CD4-positive, alpha-beta T cell treated with Interleukin-21 for 1 hour (primary cell): ENCODE measurements at places on chromosomes 1 and 21.
A peak's percentile ranks its signal among the peaks of the same experiment; 100 is the strongest.

DNA sequence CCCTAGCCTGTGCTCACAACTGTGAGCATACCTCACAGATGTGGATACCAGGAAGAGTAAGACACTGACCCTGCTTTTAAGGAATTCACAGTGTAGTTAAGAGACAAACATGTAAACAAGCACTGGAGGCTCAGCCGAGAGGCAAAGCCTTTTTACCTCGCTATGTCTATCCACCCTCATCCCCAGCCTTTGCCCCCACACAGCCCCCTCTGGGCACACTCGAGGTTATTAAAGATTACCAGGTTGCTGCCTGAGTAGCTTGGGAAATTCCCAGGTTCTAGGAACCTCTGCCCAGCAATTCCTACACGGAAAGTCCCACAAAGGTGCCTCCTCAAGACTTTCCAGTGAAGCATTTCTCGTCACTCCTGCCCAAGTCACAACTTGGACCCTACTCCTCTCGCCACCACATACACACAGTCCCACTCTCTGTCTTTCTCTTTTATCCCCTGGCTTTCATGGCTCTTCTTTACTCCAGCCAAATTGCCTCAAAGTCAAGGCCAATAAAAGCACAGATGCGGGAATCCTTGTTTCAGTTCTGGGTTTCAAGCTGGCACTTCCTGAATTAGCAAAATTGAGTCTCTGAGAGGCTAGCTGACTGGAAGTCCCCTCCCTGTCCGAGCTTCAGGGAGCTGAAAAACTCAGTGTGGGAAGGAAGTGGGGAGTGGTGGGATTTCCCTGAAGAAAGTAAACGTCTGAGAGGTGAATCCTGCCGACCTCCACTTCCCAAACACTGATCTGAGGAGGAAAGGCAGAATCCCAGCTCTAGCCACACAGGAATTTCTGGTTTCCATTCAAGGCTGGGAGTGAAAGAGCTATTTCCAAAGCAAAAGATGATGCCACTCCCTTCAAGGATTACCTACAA, 7.6 kb downstream of the DENND2D start:
- peak; percentile 52 for DNase-seq

DNA sequence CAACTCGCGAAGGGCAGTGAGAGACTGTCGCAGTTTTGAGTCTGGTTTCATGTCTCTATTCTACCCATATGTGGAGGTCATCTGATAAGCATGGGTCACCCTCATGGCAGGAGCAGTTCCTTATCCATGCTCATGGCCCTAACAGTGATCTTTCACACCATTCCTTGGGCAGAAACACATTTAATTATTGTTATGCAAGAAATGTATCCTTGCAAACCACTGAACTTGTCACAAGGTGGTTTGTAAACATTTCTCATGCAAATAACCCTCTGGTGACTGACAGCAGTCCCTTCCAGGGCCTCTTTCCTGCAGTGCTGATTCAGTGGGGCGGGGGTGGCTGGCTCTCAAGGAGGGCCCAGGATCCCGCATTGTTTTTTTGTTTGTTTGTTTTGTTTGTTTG, 421.4 kb upstream of the RUNX1 start:
- no peak for DNase-seq

DNA sequence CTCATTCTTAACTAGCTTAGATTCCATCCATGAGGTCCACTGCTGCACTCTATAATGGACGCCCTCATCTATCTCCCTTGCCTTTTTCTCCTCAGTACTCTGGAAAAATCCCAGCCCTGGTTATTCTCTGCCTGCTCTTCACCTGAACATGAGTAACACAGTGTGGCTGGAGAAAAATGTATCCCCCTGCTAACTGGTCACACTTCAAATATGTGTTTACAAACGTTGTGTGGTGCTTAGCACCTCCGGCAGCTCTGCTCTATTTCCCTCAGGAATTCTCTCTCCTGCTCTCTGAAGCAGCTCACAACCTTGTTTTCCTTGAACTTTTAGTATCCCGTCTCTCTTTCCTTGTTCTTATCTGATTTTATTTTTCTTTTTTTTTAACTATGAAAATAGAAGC, 4.1 kb downstream of the SCCPDH start:
- DNase-seq: no peak

GRCh38 chr1:5393603-5394002, 598.6 kb downstream of the NPHP4 start:
- DNase-seq: no peak

GRCh38 chr1:217881607-217882332, 250.6 kb downstream of the SPATA17 start:
- no peak for DNase-seq

DNA sequence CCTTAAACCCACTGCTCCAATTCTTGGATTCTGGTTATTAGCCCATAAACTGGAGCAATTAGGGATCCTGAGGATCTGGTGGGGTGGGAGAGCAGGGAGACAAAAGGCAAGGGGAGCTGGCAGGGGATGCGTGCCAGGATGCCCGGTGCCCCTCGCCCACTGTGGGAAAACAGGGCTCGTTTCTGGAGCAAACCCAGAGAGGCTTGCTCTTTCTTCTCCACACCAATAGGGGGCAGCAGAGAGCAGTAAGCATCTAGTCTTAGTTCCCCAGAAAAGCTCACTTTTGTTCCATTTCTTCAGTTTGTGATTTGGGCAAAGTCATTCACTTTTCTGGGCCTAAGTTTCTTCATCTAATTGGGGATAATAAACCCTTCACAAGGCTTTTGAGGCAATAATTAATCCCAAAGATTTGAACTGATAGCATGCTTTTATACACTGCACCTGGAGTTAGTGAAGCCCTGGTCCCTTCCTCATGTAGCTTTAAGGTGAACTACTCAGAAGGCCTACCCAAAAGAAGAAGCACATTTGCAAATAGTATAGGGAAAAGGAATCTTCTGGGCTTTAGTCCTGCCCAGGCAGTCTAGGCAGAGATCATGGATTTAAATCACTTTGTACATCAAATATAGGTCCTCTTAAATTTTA, 160.6 kb upstream of the USP24 start:
- DNase-seq: peak; percentile 16

DNA sequence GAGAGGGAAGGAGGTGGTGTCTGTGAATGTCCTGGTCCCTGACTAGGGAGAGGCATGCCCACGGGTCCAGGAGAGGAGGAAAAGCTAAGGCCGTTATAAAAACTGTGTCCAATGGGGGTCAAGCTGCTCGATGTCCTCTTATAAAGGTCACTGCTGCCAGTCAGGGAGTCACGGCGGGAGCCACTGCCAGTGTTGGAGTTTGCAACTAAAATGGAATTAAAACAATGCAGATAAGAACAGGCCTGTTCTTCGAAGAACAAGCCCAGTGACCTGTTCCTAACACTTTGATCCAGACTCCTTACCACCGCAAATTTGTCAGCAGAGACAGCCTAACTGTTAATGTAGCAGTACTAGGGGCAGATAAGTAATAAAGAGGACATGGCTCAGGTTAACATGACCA, 56.1 kb upstream of the SDC3 start:
- DNase-seq: no peak

DNA sequence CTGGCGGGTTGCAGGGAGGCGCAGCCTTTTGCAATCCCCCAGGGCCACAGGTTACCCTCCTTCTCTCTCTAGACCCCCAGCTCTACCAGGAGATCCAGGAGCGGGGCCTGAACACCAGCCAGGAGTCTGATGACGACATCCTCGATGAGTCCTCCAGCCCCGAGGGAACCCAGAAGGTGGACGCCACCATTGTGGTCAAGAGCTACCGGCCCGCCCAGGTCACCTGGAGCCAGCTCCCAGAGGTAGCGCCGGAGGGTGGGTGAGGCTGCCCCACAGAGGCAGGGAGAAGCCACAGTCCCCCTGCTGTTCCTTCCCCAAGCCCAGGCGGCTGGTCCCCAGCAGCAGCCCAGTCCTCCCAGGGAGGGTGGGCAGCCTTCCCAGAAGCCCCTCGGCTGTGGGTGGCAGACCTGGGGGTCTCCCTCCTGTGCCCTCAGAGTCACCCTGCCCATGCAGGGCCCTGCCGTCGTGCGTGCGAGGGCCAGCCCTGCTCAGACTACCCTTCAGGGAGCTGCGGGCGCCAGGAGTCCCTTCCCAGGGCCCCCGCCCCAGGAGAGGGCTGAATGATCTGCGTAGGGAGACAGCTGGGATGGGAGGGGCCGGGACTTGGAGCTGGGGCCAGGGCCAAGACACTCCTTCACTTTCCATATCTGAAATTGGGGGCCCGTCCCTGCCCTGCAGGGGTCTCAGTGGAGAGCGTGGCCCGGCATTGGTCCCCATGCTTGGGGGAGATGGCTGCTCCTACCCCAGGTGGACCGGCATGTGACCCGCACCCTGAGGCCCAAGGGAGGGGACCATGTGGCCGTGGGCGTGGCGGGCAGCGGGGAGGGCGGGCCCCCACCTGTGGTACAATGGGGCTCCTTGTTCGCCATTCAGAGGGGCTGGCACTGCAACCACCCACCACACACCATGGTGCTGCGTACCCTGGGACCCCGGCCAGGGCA, 12.9 kb downstream of the ARHGEF16 start:
- DNase-seq: no peak

DNA sequence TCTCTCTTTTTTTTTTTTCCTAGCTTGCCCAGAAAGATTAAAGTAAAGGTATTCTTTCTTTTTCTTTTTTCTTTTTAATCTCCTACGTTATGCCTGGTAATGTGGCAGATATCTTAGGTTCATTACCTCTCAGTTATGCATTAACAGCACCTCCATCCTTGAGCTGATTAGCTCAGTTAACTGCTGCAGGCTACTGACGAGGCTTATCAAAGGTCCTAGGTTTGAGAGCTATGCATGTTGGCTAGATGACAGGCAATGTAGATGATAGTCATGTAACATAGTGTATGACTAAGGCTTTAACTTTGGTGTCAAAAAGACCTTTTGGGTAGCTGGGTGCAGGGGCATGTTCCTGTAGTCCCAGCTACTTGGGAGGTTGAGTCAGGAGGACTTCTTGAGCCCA, 53.7 kb upstream of the CACYBP start:
- DNase-seq: no peak
